ENCODE measurements at places on chromosomes 16 and 17. TPM values are rescaled to one million over a fixed set of nuclear protein-coding genes. Genes with fewer than 3 reads are reported as not detected.

DNA sequence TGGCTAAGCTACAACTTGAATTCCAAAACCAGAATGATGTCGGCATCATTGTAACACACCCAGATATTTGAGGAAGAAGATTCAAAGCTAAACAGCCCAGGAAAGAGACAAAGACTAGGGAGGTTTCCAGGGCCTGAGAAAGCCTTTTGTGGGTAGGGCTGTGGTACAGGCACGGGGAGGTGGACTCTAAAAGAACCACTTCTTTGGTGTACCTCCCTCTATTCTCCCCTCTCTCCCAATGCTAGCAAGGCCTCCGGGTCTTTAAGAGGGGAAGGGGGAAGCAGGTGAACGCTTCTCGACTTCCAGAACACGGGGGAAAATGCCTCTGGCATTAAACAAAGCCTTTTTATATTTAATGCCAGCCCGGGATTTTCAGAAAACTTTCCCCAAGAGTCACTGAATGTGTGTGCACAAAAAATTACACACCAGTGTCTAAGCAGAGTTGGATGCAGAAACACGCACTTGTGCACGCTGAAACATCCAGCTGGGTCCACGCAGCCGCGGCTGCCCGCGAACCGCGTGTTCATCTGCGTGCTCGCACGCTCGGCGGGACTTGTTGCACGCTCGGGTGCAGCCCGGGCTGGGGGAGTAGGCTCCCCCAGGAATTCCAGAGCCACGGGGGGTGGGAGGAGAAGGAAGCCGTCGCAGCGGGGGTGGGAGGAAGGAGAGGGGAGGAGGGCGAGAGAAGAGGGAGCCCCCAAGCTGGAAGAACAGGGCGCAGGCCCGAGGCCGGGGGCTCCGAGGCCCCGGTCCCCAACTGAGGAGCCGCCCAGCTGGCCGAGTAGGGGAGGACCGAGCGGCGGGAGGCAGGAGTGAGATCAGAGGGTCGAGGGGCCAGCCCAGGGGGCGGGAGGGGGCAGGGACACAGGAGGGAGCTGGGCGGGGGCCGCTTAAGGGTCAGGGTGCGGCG is 20.1 kb upstream of the ZNF423 start:
- DNase-seq, result no peak
- H3K27me3 ChIP-seq, result peaks cover 33% of the 10 kb centered on the region
- H3K36me3 ChIP-seq, result no peaks in the 10 kb centered on the region
- H3K27ac ChIP-seq, result no peak overlapping the region
- no peaks in the 10 kb centered on the region for H3K4me1 ChIP-seq

GRCh38 chr16:11403534-11403795 is 58.2 kb downstream of the RMI2 start:
- H3K27me3 ChIP-seq, result no peaks in the 10 kb centered on the region
- peaks cover 4% of the 10 kb centered on the region for H3K4me1 ChIP-seq
- H3K36me3 ChIP-seq, result no peaks in the 10 kb centered on the region
- H3K4me3 ChIP-seq, result no peak overlapping the region
- H3K27ac ChIP-seq, result no peak overlapping the region

GRCh38 chr17:43418441-43419374 is 19.9 kb downstream of the ARL4D start:
- H3K4me1 ChIP-seq, result no peaks in the 10 kb centered on the region
- peaks cover 18% of the 10 kb centered on the region for H3K27me3 ChIP-seq
- no peak for DNase-seq
- no peak overlapping the region for H3K4me3 ChIP-seq

Gene CIAPIN1
- 36.7 TPM for total RNA-seq

Gene ITGAX
- total RNA-seq, result 26.7 TPM
